ENCODE measurements at places on chromosomes 3 and 15. TPM values are rescaled to one million over a fixed set of nuclear protein-coding genes. Genes with fewer than 3 reads are reported as not detected.

- H3K27ac ChIP-seq, result no peak overlapping the region
- no peaks in the 10 kb centered on the region for H3K27me3 ChIP-seq
- no peaks in the 10 kb centered on the region for H3K36me3 ChIP-seq
These were observed 542.3 kb upstream of the ROBO2 start for GRCh38 chr3:76497636-76498035.

ATP10A gene
- 1.5 TPM for total RNA-seq

DNA sequence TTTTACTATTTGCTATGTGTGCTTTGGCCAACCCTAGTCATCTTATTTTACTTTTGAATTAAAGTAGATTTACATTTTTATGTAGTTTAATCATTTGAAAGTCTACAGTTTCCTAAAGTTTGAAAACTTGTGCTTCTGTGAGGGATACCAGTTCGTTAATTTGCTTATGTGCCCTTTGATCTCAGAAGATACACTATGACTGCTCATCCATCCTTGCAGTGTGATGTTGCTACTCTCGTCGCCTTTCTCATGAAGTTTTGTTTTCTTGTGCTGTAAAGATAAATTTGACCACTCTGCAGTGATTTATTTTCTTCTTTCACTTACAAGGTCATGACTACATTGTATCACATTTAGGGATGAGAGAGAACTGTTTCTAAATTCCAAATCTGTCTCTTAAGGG, 16.3 kb downstream of the SNRPN start:
- H3K27ac ChIP-seq, result no peak overlapping the region
- H3K27me3 ChIP-seq, result no peaks in the 10 kb centered on the region
- H3K4me3 ChIP-seq, result no peak overlapping the region

GOLGA6L4 gene
- 4.1 TPM for total RNA-seq

DNA sequence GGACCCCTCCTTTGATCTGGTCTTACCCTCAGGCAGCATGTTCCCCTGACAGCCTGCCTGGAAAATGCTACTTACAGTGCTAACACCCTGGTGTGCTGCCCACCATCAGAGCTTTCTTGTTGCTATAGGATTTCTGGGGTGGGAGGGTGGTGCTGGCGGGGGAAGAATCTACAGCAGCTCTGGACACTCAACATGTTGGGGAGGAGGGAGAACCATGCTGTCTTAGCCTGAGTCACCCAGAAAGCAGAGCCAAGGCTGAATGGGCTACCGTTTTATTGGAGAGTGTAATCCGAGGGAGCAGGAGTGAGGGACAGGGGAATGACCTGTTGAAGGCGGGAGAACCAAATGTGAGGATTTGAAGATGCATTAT, 45.6 kb downstream of the MFSD1 start:
- H3K27me3 ChIP-seq, result no peaks in the 10 kb centered on the region
- no peak overlapping the region for H3K27ac ChIP-seq
- no peak overlapping the region for H3K4me3 ChIP-seq
- DNase-seq, result no peak

EPB42 gene
- total RNA-seq, result not detected

DNA sequence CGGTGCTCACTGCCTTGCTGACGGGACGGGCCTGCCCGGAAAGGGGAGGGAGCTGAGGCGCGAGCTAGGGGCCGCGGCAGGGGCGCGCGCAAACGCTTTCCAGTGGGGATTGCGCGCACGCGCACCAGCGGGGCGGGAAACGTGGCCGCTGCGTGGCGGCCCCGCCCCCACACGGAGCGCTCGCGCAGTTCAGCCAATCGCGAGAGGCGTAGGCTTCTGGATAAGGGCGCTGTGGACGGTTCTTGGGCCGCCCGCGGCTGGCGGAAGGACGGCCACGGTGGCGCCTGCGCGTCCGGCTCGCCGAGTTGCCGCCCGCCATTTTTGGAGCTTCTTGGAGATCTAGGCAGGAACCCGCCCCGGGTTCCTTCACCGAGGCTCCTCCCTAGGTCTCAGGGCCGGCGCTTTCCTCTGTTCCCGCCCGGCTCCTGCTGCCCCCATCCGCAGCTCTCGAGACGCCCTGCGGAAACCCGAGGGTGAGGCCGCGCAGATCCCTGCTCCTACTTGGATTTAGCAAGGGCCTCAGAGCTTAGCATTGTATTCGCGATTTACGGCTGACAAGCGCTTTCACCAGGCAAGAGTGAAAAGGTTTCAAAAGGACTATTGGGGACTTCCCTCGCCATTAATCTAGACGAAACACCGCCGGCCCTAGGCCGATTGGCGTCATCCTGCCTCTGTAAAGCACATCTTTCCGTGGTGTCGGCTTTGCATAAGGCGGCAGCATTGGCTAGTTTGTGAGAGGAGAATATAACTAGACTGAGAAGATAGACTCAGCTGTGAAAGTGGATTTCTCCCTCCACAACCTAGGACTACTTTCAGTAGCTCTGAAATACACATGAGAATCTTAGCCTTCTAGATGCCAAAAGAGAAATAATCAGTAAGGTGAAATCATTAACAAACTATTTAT, 496 bp upstream of the STAG1 start:
- H3K4me1 ChIP-seq, result peaks cover 53% of the 10 kb centered on the region
- H3K27me3 ChIP-seq, result no peaks in the 10 kb centered on the region
- DNase-seq, result peak; percentile 84
- H3K36me3 ChIP-seq, result no peaks in the 10 kb centered on the region

Data from esophagus squamous epithelium (tissue), 5 donors.